Fibroblast of skin of right quadriceps (primary cell): ENCODE measurements at places on chromosomes 4 and X.
A peak's percentile ranks its signal among the peaks of the same experiment; 100 is the strongest.

DNA sequence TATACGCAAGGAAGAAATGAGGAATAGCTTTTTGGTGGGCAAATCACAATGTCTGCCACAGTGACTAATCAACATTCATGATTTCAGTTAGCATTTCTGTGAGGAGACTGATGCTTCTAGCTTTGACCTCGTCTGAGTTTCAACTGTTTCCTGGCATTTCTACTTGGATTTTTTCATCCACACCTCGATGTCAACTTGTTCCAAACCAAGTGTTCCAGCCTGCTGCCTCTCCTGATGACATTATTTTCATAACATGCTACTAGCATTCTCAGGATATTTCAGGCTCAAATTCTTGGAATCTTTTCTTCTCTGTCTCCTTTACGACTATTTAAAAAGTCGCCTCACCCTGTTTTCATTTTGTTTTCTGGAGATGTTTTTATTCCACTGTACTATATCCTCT, 90.3 kb upstream of the TEX13D start:
- peak; percentile 39 for DNase-seq

DNA sequence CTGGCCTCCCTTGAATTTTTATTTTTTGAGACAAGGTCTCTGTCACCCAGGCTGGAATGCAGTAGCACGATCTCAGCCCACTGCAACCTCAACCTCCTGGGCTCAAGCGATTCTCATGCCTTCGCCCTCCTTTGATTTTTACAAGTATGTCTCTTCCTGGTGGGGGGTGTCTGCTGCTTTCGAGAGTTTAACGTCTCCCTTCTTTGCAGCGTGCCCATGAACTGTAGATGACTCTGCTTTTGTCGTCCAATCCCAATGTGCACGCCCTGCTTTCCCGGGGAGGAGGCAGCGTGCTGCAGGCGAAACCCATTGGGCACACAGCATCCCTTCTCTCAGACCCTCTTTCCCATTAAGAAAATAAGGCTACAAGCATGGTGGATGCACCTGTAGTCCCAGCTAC, 7.0 kb downstream of the PRKX start:
- DNase-seq: no peak

- no peak for DNase-seq
Measured at GRCh38 chr4:168667921-168668320, 171.1 kb downstream of the PALLD start.

DNA sequence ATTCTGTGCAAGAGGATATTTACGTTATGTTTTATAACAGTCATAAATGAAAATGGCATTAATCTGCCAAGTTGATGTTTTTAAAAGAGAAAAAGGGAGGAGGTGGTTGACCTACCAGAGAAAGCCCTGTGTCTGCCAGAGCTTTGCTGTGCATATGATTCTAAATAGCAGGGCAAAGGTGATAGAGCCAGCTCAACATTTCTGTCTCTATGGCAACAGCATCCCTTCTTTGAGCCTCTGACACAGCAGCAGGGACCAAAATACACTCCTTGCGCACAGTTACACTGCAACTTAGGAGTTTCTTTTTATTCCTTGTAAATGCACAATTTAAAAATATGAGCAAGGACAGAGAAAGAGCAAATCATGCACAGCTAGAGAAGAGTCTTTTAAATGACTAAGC, 133.3 kb upstream of the RAI2 start:
- no peak for DNase-seq

GRCh38 chr4:8266508-8266907, 3.0 kb upstream of the HTRA3 start:
- no peak for DNase-seq

GRCh38 chrX:106611679-106612392, at the start of gene RADX:
Gene RADX (plus strand): TSS chrX:106611978. CDS start chrX:106612081, 103 bp downstream.
- DNase-seq: peak; percentile 66

DNA sequence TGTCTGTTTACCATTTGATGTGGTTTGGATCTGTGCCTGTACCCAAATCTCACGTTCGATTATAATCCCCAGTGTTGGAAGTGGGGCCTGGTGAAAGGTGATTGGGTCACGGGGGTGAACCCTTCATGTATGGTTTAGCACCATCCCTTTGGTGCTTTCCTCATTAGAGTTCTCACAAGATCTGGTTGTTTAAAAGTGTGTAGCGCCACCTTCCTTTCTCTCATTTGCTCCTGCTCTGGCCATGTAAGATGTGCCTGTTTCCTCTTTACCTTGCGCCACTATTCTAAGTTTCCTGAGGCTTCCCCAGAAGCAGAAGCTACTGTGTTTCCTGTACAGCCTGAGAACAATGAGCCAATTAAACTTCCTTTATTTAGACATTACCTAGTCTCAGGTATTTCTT, 610.7 kb upstream of the ADGRL3 start:
- DNase-seq: no peak

GRCh38 chr4:76666944-76667532, 230.9 kb downstream of the SOWAHB start:
- DNase-seq: no peak

DNA sequence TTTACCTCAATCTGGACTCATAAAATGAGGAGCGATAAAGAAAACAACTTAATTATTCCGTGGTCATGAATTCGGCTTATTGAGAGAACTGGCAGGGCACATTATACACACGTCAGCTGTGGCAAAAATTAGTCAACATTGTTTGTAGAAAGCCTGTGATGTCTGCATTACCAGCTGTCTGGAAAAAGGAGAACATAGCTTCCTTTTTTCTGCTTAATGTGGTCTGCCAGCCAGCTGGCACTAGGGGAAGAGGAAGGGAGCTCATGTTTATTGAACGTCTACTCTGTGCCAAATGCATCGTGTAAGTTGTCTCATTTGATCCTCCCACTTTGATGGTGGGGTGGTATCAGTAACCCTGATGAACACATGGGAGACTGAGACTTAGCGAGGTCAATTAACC, 367.6 kb downstream of the ARHGAP24 start:
- DNase-seq: no peak

DNA sequence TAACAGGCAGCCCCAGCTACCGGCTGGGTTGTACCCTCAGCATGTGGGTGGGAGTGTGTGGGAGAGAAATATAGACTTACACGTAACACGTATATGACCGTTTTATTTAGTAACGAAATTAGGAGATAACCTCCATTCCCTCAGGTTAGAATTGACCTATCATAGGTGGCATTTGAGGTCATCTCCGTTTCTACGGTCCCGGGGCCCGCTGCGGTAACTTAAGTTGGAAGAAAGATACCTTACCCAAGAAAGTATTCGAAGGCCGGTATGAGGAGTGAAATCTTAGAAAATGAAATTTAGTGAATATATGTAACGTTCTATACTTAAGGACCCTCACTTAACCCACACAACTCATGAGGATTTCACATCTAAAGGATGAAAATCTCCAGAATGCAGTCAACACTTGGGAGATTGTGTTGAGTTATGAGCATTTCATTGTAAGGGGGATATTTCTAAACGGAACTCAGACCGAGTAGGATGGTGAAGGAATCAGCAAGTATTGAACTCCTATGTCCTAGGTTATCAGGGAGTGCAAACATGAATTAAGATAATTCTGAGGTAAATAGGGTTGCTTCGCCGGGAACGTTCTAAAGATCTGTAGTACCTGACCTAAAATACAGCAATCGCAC, 891 bp downstream of the CISD2 start:
- DNase-seq: no peak
